ENCODE measurements at places on chromosomes 2 and 18.

DNA sequence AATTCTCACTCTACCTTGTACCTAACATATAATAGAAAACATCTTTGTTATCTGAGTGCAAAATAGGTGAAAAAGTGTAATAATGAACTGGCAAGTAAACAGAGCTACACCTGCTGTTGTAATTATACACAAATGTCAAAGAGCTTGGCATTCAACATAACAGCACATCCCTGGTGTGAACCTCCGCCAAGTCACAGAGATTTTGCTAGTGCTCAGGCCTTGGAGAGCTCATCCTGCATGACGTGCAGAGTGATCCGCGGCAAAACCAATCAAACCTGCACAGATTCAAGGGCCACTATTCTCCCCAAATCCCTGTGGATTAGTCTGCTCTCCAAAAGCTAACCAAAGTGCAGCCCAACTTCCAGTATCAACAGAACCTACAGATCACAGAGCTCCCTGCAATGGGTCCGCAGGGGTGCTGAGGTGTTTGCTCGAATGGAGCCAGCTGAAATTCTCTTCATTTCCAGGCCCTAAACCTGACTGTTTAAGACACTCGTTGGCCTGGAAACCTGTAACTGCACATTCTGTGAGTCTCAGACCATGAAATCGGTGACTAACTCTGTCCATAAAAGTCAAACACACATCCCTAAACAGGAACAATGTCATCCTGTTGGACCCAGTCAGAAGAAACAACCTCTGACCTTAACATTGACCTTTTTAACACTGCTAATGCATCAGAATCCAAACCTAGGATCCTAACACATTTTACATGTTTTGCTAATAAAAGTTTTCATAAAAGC lies 111.8 kb downstream of the EPB41L3 start:
- peaks cover 6% of the 10 kb centered on the region for H3K27me3 ChIP-seq
- no peak overlapping the region for H3K27ac ChIP-seq
- no peaks in the 10 kb centered on the region for H3K4me1 ChIP-seq

- no peaks in the 10 kb centered on the region for H3K4me1 ChIP-seq
- H3K27me3 ChIP-seq = peaks cover 4% of the 10 kb centered on the region
- no peak overlapping the region for H3K27ac ChIP-seq
- no peak for DNase-seq
These were observed 86.5 kb upstream of the SEC11C start for GRCh38 chr18:59052965-59053820.

DNA sequence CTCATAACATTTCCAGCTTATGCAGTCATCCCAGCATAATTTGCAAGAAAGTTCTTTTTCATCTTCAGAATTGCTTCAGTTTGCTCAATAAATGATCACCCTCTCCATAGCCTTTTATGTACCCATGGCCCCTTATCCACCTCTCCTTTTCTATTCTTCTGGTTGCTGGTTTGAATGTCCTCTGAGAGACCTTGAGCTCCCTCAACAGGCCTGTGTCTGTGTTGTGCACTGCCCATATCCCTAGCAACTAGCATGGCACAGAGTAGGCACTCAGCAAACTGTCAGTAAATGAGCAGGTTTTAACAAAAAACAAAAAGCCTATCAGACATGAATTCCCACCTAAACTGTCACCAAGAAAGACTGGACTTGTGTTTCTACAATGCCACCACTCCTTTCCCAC lies 160.5 kb downstream of the AKAIN1 start:
- H3K4me1 ChIP-seq = no peaks in the 10 kb centered on the region
- no peaks in the 10 kb centered on the region for H3K27me3 ChIP-seq
- no peak overlapping the region for H3K4me3 ChIP-seq
- H3K36me3 ChIP-seq = no peaks in the 10 kb centered on the region

DNA sequence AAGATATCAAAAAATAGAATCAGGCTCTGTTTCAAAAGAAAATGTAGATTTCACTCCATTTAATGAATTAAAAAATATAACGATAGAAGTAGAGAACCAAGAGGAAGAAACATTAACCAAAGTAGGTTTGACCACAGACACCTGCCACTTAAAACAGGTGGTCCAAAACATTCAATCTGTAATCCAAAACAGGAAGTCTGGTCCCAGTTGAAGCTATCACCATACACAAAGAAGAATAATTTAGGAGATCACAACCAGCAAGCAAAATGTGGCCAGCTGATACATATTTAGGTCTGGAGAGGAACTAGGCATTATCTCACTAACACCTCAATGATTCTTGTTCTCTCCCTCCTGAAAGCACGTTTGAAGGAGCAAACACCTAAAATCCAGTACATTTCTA lies 73.1 kb downstream of the FTCDNL1 start:
- H3K36me3 ChIP-seq = no peaks in the 10 kb centered on the region
- no peak for DNase-seq
- no peaks in the 10 kb centered on the region for H3K27me3 ChIP-seq
- no peak overlapping the region for H3K27ac ChIP-seq

DNA sequence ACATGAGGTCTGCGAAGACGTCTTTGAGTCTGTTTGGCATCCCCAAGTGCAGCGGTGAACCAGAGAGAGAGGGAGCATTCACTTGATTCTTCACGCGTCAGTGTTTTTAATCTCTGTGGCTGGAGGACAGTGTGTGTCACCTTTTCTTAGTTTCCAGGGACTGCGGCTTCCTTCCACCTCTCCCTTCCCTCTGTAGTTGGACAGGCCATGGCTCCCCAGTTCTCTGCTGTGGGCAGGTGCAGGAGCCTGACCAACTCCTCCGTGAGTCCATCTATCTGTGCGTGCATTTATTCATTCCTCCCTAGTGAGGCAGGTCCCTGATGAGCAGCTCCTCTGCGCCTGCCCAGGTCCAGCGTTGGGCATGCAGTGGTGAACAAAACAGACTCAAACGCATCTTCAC lies 42.9 kb downstream of the AGAP1 start:
- no peak for DNase-seq
- H3K4me3 ChIP-seq = no peak overlapping the region
- no peaks in the 10 kb centered on the region for H3K36me3 ChIP-seq
- H3K27me3 ChIP-seq = no peaks in the 10 kb centered on the region
